Forelimb muscle (tissue), 1 donor: ENCODE measurements at places on chromosomes 5 and 9.

- DNase-seq, result no peak
These were observed 19.7 kb downstream of the NAA35 start for GRCh38 chr9:85960688-85961093.

DNA sequence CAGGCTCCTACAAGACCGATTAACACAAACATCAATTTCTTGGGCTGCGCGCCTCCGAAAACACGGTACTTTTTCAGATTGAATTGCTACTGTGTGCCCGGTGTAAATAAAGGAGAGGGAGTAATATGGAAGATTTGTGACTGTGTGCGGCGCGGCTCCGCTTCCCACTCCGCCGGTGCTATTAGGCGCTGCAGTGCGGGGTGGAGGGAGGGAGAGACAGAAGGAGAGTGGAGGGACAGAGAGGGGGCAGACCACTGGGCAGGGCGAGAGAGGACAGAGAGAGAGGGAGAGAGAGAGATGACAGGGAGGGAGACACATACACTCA lies 24.7 kb upstream of the RNU6ATAC start:
- DNase-seq, result no peak

DNA sequence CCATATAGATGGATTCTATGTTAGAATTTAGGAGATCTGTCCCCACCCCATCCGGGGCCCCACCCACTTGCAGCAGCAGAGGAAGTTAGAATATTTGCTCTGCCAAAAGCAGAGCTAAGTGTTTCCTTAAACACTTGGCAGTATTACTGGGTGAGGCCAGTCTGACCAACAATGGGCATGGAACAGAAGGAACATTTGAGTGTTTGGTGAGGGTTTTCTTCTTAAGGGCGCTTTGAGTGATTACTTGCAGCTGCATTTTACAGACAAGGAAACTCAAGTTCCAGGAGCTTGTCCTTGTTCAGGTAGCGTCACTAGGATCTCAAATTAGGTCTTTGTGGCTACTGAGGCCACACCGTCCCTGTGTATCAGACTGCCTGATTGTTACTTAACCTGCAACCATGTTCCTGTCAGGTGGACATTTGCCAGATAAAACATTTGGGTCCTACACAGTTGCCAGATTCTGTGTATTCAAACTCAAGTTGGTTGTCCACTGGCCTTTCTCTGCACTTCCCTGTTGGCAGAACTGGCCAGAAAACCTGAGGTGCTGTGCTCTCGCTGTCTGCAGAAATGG lies 59.3 kb downstream of the SLC46A2 start:
- no peak for DNase-seq

DNA sequence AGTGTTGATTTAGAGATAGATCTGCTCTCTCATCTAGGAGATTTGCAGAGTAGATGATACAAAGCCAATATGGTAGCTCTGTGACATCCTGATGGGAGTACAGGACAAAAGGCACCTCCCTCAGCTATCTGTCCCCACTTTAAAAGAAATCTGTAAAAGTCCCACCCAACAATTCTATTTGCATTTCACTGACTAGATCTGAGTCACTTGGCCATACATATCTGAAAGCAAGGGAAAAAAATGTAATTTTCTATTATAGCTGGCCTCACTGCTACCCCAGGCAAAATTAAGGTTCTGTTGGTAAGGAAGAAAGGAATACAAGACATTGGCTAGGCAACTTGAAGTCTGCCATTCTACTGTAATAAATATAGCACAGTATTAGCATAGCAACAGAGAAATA lies 96.2 kb upstream of the RNF180 start:
- DNase-seq, result no peak

GRCh38 chr9:121277026-121277425 lies 9.1 kb downstream of the GSN start:
- no peak for DNase-seq

- no peak for DNase-seq
These were observed 300.7 kb downstream of the KDM4C start for GRCh38 chr9:7058473-7058872.

DNA sequence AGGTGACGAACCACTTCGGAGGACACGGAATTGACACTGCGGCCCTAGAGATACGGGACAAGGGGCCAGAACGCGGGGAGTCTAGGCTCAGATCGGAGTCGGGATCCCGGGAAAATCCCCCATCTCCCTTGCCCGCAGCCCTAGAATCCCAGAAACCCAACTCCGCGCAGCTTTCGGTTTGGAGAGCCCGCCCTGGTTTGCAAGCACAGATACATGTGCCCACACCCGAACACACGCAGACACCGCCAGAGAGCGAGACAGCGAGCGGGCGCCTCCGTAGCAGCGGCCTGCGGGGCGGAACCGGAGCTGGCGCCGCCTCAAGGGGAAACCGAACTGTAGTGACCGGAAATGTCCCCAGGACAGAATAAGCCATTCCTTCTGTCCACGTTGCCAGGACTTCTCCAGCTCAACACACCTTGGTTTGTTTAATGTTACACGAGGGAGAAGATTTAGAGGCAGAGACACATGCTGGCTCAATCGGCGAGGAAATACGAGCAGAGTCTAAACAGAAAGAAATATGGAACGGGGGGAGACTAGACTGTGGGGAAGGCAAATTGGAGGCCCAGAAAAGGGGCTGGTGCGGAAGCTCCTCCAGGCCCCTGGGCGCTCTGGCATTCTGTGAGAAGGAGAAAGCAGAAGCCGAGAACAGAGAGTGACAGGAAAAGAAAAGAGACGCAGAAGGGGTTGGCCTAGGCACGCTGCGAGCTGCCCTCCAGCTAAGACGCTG lies 2.9 kb upstream of the PAX5 start:
- no peak for DNase-seq

DNA sequence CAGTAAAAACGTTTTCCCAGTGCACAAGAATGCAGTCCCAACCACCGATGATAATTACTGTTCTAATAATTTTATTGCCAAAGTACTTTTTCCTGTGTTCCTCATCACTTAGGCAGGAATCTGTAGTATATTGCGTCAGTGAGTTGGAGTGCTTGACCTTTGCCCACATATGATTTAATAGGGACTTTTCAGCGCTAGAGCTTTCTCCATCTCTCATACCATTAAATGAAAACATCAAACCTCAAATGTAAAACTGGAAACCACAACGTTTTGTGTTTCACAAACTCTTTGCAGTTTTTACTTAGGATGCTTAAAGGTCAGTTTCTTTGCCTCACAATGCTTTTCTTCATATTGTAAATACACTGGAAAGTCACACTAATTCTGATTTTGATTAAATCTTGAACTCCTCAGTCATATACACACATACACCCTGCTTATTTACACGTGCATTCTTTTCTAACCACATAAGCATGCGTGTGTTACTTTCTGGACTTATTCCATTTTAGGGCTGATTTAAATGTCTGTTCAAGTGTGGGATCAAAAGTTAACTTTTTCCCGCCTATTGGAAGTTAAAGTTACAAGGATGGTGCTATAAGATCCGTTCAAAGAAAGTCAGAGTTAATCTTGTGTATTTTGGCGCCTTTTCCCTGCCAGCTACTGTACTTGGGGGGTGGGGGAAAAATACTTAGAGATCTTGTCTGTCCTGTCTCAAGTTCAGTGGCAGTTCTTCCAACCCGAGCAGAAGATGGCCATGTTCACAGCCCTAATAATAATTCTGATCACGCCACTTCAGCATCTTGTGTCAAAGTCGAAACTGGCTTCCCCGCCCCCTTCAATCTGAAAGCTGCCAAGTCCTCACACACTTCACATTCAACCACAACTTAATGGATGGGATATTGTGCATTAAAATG lies 6.6 kb upstream of the NFIB start:
- no peak for DNase-seq

DNA sequence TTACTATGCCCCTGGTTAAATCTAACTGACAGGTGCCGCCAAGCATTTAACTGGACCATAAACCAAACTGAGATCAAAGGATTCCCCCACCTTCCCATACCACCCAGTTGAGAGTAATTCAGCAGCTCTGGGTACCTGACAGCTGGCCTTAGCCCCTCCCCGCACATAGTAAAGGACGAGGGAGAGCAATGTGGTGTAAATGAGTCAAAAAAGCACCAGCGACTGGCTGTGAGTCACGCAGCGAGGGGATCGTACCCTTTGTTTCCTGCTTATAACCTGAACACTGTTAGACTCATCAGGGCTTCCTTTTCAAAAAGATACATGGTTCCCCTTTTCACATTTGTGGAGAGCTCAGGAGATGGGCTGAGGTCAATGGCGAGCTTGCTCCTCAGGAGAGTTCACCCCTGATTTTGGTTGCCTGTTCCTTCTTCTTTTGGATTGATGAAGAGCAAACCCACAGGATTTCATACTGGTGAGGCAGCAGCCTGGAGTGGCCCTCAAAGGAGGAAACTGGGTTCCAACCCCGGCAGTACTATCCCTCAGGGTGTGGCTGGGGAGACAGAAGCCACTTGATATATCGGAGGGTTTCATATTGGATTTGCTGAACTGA lies 71.5 kb downstream of the ANKRD33B start:
- no peak for DNase-seq

- DNase-seq, result no peak
These were observed 426.2 kb downstream of the MTRR start for GRCh38 chr5:8295141-8295540.

DNA sequence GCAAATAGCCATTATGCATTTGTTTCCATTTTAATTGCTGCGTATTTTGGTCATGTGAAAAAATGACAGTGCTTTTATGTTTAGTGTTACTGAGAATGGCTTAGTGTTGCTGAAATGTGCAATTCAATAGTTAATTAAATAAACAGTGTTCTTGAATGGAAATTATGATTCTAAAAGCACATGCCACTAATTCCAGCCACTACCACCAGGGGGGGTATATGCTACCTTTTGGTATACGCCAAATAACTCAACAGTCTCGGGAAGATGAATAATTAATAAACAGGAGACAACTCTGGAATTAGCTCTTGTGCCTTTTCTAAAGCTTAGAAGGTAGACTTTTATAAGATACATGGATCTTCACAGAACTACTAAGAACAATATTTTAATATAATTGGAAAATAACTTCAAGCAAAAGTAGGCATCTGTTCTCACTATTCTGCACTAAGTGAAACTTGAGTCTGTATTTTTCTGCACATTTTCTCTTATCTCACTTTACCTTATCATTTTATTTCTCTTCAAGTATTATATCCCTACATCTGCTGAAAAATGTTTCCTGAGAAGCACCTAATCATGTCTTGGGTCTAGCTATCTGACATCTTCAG lies 83.5 kb upstream of the MINAR2 start:
- DNase-seq, result no peak

DNA sequence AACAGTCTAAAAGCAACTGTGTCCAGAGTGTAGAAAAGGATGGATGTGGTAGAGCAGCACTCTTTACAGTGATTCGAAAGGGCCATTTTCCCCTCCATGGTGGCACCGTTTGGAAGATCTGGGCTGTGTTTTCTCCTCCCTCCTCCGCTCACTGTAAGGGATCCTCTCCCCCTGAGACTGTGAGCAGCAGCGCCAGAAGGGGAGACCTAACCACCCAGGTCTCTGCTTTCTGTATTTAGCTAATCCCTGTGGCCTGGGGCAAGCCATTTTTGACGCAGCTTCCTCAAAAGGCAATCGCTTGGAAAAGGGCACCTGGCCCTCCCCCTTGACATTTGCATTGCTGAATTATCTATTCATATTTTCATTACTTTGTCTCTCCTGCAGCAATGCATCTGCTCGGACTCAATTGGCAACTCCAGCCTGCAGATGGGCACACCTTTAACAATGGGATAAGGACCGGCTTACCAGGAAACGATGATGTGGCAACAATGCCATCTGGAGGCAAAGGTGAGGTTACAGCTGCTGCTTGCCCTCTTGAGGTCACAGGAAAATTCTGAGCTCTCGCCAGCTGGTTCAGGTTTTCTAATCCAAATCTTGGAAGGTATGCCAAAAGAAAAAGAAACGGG lies 244.3 kb upstream of the WWC1 start:
- no peak for DNase-seq

DNA sequence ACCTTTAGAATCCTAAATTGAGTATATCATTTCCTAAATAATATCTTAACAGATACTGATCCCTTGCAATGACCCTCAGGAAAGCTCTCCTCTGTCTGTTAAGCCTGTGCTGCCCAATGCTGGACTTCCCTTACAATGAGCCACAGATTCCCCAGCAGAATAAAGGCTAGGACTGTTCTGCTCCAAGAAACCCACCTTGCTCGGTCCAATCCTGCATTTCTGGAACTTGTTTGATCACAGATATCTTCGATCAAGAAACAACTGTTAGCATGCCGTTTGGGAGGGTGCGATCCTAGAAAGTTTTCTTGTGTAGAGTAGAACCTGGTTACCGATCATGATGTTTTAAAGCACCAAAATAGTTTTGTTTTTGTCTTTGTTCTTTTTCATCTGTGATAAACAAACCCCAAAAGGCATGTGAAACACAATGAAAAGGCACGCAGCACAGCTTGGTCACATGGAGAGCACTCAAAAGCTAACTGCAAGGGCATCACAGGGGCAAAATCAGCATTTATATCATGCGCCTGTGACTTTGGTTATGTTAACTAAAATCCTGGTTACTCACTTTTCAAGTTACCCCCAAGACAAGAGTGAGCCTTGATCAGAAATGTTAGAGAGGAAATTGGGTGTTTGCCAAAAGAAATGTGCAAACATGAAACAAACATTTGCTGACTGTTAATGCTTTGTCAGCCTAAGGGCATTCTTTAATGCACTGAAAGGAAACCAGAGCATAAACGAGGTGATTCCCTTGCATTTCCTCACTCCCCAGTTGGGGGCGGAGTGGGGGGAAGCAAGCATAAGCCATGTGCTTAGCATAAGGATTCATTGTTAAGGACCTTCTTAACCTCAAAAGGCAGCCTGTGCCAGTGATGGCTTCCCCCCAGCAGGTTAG lies 61.9 kb upstream of the ADAMTS16 start:
- DNase-seq, result no peak

GRCh38 chr5:58462623-58463230 lies 2.8 kb upstream of the PLK2 start:
- no peak for DNase-seq

DNA sequence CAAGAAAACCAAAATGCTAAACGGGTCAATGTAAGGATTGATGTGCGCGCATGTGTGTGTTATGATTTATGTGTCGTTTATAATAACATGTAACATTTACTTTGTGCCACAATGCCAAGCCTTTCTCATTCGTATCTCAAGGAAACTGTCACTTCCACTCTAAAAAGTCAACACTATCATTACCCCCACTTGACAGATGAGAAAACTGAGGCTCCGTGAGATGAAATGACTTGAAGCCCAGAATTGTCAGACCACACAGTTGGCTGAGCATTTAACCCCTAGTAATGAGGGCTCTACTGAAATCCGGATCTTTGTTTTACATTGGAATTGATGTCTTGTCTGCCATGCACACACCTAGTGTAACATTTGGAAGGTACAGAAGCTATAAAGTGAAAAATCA lies 95.0 kb upstream of the LMX1B start:
- DNase-seq, result no peak

DNA sequence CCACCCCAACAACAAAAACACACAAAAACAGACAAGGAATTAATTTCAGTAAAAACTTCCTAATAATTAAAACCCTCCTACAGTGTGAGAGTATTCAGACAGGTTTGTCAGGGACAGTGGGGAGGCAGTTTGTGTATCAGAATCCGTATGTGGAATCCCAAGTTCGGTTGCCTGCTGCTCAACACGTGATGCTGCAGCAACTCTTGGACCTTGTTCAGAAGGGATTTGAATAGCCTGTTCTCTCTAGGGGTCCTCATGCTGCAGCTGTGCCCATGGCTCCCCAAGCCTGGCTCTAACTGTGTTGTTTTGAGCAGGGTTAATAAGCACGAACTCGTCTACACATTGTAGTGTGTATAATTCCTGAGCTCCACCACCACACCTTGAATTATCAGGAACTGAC lies 28.7 kb downstream of the TLE4 start:
- no peak for DNase-seq

- DNase-seq, result no peak
These were observed 10.7 kb downstream of the TNFAIP8 start for GRCh38 chr5:119366540-119366881.

- no peak for DNase-seq
These were observed 174.0 kb downstream of the PALM2AKAP2 start for GRCh38 chr9:109953813-109954497.
